ENCODE measurements at places on chromosomes 5 and 9. TPM values are rescaled to one million over a fixed set of nuclear protein-coding genes. Genes with fewer than 3 reads are reported as not detected.

Gene ARL14EPL
- total RNA-seq: not detected

Gene PRLR
- total RNA-seq: not detected

Gene ACOT12
- total RNA-seq: not detected

GRCh38 chr9:94014066-94014654, 59.0 kb upstream of the BARX1 start:
- no peak for DNase-seq

- peak; percentile 15 for DNase-seq
These were observed 71.2 kb upstream of the TBC1D2 start for GRCh38 chr9:98326459-98327248.

DNA sequence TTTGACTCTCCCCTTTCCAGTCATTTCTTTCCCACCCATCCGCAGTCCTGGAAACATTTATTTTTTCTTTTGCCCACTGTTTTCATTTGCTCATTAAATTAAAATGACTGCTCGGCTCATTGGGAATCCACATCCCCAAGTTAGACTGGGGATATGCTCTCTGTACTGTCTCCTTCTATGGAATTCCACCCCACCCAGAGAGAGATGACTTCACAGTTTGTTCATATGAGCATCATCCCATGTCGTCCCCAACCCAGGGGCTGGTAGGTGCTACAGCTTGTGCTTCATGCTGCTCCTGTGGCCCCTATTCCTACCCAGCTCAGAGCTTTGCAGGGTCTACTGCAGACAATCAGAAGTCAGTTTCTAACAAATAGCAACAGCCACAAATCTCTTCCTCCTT, 16.5 kb upstream of the RARS1 start:
- no peak for DNase-seq

- no peak for DNase-seq
These were observed 124.6 kb upstream of the SARDH start for GRCh38 chr9:133862585-133863256.

DNA sequence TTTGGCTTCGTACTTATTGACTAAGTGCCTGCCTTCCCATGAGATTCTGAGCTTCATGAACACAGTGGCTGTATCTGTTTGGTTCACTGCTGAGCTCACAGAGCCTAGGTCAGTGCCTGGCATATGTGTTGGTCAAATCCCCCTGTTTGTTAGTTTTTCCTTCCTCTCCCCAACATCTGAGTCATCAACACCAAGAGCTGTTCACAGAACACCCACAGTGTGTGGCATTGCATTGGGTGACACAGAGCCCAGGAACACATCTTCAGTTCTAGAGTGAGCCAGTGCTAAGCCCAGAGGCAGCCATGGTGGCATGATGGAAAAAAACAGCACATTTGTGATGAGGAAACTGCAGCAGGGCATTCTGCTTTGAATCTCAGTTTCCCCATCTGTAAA, 294.6 kb downstream of the SEC61B start:
- DNase-seq: peak; percentile 9
